NCI-H1105 treated with DMSO at 0.1 percent for 48 hours (cell line): ENCODE measurements at places on chromosomes 7 and 10.

DNA sequence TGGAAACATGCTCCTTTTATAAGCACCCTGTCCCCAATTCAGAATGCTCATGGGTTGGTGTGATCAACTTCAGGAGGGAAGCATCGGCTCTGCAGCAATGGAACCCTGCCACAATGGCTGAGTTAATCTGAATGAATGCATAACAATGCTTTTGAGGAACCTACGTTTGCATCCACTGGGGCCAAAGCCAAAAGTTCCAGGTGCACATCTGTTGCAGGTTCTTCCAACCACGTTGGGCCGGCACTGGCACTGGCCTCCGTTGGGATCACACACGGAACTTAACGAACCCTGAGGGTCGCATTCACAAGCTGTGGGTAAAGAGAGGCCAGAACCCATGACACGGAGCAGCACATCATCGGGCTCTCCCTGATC lies 43.4 kb downstream of the LAMB1 start:
- DNase-seq: no peak

GRCh38 chr7:30750683-30751650 lies 968 bp upstream of the INMT start:
- no peak for DNase-seq

- DNase-seq: no peak
Measured at GRCh38 chr7:91164506-91164905, 99.7 kb upstream of the FZD1 start.

DNA sequence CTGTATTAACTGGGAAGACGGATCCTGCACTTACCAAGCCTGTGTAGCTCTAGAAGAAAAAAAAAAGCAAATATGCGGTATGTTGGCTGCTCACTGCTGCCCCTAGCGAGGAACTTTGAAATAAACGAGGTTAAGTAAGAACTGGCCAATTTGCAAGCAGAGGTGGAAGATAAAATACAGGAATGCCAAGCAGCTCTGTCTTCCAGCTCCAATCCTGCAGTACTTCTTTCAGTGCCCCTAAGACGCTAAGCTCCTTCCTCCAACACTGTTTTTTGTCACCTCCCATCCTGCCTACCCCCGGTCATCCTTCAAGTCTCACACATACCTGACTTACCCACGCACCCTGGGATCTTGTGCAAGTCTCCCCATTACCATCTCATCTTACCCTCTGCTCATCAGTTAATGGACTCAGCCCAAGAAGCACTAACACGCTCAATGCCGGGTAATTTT lies 809 bp downstream of the C10orf143 start:
- peak; percentile 69 for DNase-seq

DNA sequence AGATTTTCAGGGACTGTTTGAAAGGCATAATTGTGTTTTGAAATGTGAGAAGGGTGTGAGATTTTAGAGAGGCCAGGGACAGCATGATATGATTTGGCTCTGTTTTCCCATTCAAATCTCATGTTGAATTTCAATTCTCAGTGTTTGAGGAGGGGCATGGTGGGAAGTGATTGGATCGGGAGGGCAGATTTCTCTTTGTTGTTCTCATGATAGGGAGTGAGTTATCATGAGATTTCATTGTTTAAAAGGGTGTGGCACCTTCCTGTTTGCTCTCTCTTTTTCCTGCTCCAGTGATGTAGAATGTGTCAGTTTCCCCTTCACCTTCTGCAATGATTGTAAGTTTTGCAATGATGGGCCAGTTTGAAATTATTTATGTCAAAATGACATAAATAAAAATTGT lies 113.0 kb upstream of the PCDH15 start:
- peak; percentile 20 for DNase-seq

GRCh38 chr10:100009283-100009792 lies 409 bp downstream of the DNMBP start:
- peak; percentile 22 for DNase-seq

DNA sequence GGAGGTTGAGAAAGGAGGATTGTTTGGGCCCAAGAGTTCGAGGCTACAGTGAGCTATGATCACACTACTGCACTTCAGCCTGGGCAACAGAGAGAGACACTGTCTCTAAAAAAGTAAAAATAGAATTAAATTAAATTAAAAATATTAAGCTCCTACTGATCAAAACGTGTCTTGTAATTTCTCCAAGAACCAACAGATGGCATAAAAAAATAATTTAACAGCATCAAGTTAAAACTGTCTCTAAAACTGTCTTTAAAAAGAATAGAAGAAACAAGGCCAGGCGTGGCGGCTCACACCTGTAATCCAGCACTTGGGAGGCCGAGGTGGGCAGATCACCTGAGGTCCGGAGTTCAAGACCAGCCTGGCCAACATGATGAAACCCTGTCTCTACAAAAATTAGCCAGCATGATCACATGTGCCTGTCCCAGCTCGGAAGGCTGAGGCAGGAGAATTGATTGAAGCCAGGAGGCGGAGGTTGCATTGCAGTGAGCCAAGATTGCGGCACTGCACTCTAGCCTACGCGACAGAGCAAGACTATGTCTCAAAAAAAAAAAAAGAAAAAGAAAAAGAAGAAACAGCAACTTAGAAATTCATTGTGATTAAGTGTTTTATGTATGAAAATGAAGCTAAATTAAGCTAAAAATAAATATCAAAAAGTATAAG lies 24.5 kb downstream of the MTPAP start:
- no peak for DNase-seq

DNA sequence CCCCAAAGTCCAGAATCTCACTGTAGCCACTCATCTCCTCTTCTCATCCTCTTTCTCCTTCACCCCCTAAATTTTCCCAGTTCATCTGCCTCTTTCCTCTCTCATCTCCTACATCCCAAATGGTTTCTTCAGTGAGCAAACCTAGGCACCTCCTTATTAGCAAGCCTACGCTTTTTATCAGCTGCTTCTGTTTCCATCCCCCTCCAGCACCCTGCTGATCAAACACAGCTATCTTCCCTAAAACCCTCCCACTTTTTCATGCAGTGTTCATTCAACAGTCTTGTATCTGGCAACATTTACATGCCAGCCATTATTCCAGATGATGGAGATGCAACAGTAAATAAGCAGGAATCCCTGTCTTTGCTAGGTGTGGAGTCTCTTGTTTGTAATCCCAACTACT lies 3.3 kb upstream of the ABRAXAS2 start:
- DNase-seq: no peak

DNA sequence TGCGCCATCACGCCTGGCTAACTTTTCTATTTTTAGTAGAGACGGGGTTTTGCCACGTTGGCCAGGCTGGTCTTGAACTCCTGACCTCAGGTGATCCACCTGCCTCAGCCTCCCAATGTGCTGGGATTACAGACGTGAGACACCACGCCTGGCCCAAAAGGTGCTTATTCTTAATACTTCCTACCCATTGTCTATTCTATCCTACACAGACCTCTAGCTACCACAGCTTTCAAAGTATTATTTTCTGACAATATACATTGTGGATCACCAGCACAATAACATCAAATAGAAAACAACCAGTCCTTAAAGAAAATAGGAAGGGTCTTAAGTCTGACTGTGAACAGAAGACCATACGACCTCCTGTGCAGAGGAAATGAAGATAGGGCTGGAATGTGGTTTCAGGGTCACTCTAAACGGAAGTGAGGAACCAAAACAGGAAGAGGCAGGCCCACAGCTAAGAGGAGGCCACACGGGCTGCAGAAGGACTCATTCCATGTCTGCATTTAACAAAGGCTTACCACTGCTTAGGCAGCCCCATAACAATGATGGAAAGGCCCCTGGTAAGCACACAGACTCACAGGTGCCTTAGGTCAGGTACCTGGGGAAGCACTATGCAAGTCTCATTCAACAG lies 115.2 kb downstream of the ZFAND4 start:
- DNase-seq: no peak

DNA sequence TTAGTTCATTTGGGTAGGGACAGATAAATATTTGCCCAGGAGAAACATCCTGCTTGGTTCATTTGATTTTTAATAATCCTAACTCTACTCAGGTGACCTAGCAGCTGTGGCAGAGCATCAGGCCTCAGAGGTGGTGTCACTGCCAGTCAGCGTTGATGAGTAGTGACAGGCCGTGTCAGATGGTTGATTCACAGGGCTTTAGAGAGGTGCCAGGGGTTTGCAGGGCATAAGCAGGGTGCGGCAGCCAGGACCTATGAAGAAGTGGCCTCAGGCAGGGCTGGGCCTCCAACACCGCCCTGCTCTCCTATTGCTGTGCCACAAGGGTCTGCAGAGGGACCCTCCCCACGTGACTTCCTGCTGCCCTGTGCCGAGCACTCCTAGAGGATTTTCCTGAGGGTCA lies 128.1 kb downstream of the HECW1 start:
- DNase-seq: no peak

GRCh38 chr7:23246555-23246954 lies at the start of gene GPNMB:
Gene GPNMB (plus strand): TSS chr7:23246775. CDS start chr7:23246858, 83 bp downstream.
- DNase-seq: no peak

GRCh38 chr10:52409928-52410327 lies 95.8 kb downstream of the DKK1 start:
- no peak for DNase-seq

- DNase-seq: no peak
Measured at GRCh38 chr10:58319599-58319998, 15.2 kb upstream of the UBE2D1 start.

DNA sequence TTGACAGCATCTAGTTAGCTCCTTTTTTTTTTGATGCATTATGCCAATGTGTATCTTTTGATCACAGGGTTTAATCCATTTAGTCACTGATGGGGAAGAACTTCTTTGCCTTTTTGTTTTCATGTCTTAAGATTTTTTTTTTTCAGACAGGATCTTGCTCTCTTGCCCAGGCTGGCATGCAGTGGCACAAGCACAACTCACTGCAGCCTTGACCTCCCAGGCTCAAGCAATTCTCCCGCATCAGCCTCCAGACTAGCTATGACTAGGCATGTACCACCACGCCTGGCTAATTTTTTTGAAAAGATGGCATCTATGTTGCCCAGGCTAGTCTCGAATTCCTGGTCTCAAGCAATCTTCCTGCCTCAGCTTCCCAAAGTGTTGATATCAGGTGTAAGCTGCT lies 46.4 kb upstream of the PLA2G12B start:
- no peak for DNase-seq

- no peak for DNase-seq
Measured at GRCh38 chr10:74794531-74794930, 31.9 kb upstream of the KAT6B start.

DNA sequence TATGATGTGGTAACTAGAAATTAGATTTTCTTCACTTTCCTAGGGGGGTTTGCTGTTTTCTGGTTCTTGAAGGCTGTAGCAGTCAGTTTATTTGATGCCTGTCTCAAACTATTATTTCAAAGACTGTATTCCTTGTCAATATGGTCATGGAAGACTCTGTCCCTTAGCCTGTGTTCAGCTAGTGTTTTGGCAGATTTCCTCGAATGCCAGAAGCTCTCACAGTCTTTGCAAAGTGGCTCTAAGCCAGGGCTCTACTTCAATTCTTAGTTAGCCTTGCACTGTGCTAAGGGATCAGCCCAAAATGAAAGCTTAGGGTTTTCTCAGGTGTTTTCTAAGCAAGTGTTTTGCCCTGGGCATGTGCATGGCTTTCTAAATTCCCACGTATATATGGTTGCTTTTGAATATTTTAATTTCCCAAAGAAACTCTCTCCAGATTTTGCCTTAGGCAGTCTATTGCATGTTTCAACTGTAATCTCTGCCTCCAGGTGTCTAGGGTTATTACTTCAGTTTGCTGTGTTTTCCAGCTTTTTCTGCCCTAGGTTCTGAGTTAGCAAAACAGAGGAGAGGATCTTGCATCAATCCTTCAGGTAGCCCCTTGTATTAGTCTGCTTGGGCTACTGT lies 7.2 kb upstream of the C1GALT1 start:
- peak; percentile 4 for DNase-seq

DNA sequence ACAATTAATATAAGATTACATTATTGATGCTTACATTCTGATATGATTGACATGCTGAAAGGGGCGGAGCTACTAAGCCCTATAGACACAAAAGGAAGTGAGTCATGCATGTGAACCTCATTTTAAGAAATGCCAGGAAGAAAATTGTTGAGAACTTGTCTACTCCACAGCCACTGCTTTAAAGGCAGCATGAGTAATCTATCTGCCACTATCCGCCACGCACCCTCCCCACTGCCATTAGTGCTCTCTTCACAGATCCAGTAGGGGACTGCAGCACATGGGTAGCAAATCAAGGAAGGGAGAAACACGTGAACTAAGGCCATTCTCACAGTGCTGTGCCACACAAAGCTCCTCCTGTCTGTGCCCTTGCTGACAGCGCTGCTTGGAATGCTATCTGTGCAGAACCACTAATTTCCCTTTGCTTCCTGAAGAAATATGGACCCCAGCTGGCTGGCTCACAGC lies 524.8 kb downstream of the GRM8 start:
- DNase-seq: no peak

DNA sequence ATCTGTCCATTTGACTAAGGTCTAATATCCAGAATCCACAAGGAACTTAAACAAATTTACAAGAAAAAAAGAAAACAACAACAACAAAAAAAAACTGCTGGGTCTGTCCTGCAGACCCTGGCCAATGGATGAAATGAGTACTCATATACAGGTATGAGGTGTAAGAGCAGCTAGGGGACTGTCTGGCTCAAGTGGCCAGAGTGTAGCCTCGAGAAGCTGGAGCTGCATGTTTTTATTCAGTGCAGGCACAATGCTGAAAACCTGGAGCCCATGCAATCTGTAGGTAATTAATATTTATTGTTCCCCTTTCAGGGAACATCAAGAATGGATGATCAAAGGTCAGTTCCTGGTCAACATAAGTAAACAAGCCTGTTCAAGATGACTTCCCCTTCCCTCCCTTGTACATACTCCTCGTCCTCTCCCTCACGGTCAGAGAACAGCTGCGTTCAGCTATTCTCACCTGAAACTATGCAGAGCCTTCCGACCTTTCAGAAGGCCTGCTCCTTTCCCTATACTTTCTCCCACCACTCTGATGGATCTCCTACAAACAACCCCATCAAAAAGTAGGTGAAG lies 15.5 kb downstream of the CYP2C19 start:
- DNase-seq: no peak

DNA sequence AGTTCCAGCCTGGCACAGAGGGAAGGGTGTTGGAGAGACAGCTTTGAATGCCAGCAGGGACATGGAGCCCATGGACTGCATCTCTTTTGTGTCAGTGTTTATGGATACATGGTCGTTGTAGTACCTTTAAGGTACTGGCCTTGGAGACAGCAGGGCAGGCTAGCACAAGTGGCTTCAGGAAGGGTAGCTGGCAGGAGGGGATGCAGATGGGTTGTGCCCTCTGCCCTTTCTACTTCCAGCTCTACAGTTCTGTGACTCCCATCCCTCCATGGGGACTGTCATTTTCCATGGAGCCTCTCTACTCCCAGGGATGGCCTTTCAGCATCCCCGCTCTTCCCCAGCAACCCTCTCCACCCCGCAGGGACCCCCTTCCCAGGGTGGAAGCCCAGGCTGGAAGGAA lies 25.1 kb downstream of the POLL start:
- DNase-seq: no peak

- no peak for DNase-seq
Measured at GRCh38 chr7:100066953-100067352, 14.6 kb downstream of the ZNF3 start.
